Skin of body (tissue), 3 donors: ENCODE measurements at places on chromosomes 2 and 18.

DNA sequence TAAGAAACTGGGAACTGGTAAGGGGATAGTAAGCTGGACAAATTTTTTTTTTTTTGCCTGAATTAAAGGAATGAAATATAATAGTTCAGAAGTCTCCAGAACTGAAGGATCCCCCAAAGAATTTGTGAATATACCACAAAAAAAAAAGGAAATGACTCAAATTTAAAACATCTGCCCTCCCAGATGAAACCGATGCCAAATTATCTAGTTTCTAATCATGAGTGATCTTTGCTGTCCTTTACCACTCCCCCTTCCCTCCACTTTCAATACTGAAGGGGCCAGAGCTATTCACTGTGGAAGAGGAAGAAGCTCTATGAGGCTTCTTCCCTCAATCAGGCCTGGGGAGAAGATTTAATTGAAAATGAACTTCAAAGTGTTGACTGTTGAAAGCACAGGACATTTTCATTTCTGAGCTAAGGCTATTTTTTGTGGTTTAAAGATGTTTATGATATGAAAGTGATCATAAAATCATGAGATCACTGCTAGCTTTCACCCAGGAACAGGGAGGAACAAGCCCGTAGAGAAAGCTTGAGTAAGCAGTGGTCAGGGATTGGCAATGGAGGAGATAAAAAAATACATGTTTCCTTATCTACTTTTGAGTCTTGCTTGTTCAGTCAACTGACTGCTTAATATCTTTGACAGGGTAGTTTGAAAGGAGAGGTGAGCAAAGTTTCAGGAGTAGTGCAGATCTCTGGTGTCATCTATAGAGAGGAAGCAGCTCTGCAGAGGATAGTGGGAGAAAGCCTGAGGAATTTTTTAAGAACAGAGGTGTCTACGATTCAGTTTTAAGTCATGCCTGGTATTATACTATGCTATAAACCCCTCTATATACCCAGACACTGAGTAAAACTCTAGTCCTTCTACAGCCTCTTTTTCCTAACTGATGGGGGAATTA, 409.5 kb upstream of the FIGN start:
- DNase-seq = no peak

GRCh38 chr18:4236940-4237663, 218.0 kb downstream of the DLGAP1 start:
- DNase-seq = no peak

GRCh38 chr18:60090170-60090569, 190.4 kb downstream of the PMAIP1 start:
- no peak for DNase-seq

- no peak for DNase-seq
Measured at GRCh38 chr2:54901224-54901986, 148.8 kb downstream of the RTN4 start.

GRCh38 chr18:35635170-35635569, 53.6 kb downstream of the GALNT1 start:
- no peak for DNase-seq

DNA sequence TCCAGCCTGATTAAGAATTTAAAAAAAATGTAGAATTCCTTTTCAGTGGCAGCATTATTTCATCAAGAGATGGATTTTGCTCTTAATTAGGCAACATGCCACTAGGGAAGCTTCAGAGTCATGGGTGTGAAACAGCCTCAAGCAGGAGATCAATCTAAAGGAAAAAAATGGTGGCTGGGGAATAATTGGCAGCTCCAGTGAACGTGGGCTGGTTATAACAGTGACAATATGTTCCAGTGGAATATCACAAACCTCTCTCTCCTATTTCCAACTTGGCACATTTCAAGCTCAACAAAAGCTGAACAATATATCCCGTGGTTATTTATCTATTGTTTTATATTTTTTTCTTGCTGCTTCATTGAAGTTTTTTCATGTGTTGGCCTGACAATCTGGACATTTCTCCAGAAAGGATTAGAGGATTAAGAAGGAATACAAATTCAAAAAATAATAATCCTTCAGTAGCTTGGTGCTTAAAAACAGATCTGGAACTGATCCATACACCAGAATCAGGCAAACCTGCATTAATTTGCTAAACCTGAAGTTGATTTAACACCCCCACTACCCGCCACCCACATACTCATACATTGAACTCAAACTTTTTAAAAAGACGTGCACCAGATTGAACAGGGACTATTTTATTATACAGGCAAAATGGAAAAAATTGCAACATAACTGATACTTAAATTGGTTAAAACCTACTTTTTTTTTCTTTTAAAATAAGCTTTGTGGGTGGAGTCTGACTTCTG, 255.9 kb upstream of the SPRED2 start:
- no peak for DNase-seq

- no peak for DNase-seq
Measured at GRCh38 chr18:45851161-45851925, 25.9 kb downstream of the SIGLEC15 start.

DNA sequence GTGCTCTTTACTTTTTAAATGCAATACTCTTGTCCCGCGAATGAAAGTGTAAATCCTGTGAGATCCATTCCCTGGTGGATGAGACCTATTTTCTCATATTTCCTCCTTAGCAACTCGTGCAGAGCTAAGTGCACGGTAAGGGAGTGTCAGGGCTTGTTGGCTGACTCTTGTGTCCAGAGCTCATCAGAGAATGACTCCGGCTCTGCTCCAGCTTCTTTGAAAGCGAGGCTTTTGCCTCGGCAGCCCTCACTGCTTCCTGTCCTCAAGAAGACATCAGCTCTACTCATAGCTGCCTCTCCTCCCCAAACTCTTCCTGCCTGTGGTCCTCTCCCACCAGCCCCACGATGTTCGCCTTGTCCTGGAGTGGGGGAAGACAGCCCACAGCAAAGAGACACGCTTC, 70.7 kb downstream of the LIPG start:
- DNase-seq = no peak

DNA sequence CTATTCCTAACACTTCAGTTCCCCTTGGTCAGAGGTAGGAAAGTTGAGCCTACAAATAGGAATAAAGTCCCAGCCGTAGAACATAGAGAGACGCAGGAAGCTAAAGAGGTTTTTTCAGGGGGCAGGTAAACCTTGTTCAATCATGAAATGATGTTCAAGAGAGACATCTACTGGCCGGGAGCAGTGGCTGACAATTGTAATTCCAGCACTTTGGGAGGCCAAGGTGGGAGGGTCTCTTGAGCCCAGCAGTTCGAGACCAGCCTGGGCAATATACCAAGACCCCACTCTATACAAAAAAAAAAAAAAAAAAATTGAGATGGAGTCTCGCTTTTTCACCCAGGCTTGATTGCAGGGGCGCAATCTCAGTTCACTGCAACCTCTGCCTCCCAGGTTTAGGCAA, 66.7 kb upstream of the DNAJC10 start:
- DNase-seq = no peak

- DNase-seq = peak; percentile 41
Measured at GRCh38 chr18:39587586-39587985, 2022.0 kb upstream of the CELF4 start.

DNA sequence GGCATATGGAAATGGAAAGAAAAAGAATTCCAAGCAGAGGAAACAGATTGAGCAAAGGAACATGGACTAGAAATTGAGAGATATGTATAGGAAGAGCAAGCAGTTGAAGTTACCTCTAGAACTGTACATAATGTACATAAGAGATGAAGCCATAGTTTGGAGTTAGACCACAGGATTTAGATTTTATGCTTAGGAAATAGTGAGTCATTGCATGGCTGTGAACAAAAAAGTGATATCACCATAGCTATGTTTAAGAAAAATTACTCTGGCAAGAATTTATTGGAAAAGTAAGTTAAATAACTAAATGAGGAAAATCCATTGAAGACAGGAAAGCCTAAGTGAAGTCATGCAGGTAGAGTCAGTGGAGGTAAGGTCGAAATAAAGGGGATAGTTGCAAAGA, 99.4 kb upstream of the GALNT5 start:
- no peak for DNase-seq

- DNase-seq = no peak
Measured at GRCh38 chr2:201114846-201115245, 1.1 kb upstream of the CFLAR start.

DNA sequence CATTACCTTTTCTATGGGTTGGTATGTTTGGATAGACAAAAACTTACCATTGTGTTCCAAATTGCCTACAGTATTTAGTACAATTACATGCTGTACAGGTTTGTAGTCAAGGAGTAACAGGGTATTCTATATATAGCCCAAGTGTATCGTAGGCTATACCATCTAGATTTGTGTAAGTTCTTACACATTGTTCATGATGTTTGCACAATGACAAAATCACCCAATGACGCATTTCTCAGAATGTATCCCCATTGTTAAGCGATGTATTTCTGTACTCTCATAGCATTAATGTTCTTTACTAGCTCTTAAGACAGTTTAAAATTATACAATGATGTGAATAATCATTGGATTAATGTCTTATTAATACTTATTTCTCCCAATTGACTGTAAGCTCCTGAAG, 16.7 kb downstream of the TACR1 start:
- DNase-seq = no peak

DNA sequence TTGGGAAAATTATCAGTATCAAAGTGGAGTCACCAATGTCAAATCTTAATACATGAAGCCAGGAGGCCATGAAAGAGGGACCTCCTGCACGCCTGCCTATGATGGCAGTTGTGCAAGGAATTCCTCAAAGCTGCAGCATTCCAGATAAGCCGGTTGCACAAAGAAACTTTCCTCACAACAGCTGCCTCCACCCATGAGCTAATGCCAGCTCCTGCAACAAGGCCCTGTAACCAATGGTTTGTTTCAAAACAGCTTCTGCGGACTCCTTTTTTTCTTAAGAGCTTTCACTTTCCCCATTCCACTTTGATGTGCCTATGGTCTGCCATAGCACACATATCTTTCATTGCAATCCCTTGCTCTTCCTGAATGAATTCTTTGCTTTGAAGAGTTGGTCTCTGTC, 22.4 kb downstream of the TMEM200C start:
- DNase-seq = no peak

GRCh38 chr2:165185633-165186032, 18.2 kb downstream of the SCN3A start:
- no peak for DNase-seq

- no peak for DNase-seq
Measured at GRCh38 chr2:72077702-72078169, 69.9 kb downstream of the CYP26B1 start.

GRCh38 chr2:146119586-146119985, 1599.7 kb upstream of the ZEB2 start:
- DNase-seq = no peak

- no peak for DNase-seq
Measured at GRCh38 chr2:175431101-175431946, 249.8 kb upstream of the ATP5MC3 start.

DNA sequence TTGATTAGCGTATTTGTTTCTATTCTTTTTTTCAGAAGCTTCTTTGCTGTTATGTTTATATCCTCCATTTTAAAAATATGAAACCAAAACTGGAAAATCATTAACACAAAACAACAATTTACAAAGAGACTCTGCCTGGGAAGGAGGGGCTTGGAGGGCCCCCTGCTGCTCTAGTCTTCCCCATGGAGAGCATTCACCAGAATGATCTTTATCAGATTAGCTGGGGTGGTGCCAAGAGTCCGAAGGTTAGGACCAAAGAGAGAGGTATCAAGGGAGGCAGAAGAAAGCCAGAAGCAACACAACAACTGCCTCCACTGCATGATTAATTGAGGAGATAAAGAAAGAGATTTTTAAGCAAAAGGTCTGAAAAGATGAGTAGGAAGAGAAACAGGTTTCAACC, 218.6 kb downstream of the IRS1 start:
- no peak for DNase-seq

- no peak for DNase-seq
Measured at GRCh38 chr2:172734711-172735581, 699 bp upstream of the RAPGEF4 start.

DNA sequence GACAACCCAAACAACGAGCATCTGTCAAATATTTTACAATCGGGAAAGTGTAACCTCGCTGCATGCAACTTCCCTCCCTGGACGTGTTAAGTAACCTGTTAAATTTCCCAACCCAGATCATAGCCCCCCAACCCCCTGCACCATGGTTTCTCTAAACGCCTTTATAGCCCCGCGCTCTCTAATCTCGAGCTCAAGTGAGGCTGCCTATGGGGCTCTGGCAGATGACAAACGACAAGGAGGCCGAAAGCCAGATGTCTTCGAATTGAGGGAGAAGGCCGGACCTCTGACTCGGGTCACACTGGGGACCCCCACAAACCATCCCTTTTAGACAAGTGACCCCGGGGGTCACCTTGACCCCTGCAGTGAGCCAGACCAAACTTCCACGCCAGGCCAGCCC, 526 bp downstream of the COX7A2L start:
- DNase-seq = peak; percentile 31

DNA sequence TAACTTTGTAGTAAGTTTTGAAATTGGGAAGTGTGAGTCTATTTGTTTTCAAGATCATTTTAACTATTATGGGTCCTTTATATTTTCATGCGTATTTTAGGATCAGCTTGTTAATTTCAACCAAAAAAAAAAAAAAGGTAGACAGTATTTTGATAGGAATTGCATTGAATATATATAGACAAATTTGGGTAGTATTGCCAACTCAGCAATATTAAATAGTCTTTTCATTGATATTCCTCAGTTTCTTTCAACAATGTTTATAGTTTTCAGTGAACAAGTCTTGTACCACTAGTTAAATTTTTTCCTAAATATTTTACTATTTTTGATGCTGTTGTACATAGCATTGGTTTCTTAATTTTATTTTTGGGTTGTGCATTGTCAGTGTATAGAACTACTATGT, 149.9 kb downstream of the TAF4B start:
- no peak for DNase-seq

DNA sequence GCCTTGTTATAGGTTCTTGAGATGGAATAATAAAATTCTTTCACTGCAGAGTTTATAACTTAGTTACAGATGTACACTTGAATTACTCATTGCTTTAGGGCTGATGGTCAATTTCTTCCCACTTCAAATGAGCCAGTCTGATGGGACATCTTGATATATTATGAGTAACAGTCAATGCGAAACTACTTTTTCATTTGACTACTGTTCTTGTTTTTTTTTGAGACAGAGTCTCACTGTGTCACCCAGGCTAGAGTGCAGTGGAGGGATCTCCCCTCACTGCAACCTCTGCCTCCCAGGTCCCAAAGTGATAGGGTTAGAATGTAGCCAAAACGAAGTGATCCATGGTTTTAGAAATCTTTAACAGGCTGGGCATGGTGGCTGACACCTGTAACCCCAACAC, 57.1 kb downstream of the ST3GAL5 start:
- DNase-seq = no peak

DNA sequence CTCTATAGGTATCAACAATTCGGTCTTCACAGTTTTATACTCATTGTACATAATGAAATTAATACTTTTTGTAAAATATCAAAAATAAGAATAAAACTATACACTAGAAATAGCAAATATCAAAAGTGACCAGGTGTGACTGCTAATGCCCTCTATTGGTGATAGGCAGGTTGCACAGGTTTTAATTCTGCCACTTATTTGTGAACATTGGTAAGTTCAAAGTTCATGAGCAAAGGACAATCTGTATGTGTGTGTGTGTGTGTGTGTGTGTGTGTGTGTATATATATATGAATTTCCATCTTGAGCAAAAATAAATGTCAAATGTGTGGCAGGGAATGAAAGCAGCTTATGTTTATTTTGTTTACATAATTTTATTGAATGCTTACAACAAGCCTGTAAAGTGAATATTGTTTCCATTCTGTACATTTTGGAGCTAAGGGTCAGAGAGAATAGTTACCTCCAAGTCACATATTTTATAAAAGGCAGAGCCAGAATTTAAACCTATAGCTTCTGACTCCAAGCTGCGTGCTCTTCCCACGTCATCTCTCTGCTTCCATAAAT, 537.4 kb downstream of the CPS1 start:
- DNase-seq = no peak
